ENCODE measurements at places on chromosomes 12 and 14.

DNA sequence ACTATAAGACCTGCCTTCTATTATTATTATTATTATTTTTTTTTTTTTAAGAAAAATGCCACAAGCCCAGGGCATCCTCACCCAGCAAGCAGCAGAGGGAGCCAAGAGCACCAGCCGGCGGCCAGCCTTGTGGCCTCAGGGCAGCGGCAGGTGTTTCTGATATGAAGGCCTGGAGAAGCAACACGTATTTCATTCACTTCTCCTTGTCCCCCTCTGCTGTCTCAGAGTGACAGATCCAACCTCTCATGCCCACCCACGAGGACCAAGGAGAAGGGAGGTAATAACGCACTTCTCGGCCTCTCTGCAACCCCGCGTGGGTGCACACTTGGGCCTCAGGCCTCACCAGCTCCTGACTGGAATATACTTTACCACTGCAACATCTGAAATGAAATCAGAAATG is 25.4 kb downstream of the CDC42BPB start:
- no peak for DNase-seq

GRCh38 chr12:53218551-53219291 is 11.7 kb upstream of the ITGB7 start:
- DNase-seq = no peak

DNA sequence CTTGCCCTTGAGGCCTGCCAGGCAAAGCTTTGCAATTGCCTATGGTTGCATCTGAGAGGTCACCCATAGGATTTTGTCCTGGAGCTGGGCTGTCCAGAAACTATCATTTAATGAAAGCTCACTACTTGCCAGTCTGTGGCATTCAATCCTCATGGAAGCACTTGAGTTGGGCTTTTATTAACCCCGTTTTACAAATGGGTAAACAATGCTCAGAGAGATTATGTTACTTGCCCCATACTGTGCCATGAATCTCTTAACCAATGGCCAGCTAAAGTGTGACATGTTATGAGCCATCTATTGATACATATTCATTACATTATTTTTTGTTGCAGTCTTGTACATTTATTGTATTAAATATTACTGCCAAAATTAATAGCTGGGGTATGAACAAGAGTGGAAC is 35.9 kb downstream of the PDZRN4 start:
- DNase-seq = no peak

- DNase-seq = no peak
Observed at GRCh38 chr14:52356025-52356424, 41.9 kb downstream of the PTGER2 start.

DNA sequence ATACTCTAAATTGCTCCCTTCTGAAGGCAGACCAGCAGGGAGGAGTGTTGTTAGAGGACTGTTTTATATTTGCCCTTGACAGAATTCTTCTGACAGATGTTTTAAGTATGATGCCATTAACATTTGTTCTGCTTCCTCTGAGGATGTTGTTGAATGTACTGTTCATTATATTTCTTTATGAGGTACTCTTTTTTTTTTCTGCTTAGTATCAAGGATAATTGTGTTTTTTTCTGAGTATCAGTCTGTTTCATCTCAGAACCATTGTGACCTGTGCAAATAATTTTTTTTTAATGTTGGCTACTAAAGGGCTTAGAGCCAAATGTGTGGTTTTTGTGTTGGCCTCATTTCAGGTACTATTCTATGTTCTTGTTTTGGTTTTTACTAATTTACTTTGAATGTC is 10.6 kb downstream of the METAP2 start:
- DNase-seq = no peak

DNA sequence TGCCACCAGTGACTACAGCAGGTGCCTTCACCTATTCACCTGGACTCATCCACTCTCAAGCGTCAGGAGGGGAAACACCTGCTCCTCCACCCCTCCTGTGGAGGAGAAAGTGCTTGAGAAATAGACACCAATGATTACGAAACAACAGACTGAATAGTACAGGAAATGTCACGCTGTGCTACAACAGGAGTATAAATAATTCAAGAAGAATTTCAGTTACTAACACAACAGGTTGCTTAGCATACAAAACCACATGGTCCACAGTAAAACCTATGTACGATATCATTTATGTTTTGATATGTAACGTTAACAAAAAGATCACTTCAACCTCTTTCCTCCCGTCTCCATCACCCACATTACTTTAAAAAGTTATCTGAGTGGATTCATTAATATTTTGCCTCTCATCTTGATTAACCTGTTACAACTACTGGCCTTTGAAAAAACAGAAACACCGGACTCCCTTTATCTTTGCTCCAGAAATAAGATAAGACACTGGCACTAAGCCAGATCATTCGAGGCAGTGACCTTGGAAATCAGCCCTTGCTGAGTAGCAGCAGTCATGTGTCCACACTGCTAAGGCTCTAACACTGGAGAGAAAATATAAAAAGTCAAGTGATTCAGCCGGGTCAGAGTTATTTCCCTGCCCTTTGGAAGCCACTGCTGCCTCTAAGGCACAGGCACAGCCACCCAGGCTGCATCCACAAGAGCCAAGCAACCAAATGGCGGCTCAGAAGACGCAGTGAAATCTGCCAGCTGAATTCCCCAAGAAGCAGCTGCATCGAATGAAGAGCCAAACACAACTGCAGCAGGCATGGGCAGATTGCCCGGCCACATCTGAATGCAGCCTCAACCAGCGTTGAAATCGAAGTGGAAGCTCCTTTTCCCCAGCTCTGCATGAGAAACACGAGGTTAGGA is 40.9 kb downstream of the NT5DC3 start:
- DNase-seq = no peak

DNA sequence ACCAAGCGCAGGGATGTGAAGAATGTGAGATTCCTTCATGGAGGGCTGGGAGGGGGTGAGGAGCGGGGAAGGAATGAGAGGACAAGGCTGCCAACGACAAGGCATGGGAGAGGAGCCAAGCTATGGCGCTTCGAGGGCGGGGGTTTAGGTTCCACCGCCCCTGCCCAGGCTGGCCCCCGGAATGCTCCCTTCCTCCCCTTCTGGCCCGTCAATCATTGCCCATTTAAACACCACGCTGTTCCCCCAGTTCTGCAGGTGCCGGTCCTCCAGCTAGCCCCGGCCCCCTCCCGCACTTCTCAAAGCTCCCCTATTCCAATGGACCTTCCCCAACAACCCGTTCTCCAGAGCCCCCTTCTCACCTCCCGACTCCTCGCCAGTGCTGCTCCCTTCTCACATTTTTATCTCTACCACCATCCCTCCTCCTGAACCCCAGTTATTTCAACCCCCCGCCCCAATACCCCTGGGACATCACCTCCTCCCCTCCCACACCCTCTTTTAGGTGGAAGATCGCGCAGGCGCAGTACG is 428 bp downstream of the RNF41 start:
- peak; percentile 6 for DNase-seq

GRCh38 chr14:48563489-48563888 is 888.1 kb upstream of the MDGA2 start:
- DNase-seq = no peak

- DNase-seq = no peak
Observed at GRCh38 chr14:88902850-88903249, 78.4 kb downstream of the TTC8 start.

DNA sequence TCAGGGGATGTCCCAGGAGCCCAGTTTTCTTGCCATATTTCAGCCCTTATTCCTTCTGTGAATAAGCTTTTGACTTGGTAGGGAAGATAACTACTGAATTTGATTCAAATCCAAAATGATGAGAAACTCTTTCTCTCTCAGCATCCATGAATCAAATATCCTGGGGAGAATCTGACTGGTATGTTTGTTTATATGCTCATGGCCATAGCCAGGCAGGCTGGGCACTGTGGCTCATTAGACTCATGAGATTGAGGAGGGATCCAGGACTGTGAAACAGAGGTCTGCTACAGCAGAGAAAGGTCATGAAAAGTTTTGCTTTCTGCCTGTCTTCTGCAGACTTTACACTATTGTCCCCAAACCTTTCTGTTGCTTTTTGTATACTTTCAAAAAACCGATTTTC is 346.4 kb upstream of the ATP2B1 start:
- DNase-seq = no peak

DNA sequence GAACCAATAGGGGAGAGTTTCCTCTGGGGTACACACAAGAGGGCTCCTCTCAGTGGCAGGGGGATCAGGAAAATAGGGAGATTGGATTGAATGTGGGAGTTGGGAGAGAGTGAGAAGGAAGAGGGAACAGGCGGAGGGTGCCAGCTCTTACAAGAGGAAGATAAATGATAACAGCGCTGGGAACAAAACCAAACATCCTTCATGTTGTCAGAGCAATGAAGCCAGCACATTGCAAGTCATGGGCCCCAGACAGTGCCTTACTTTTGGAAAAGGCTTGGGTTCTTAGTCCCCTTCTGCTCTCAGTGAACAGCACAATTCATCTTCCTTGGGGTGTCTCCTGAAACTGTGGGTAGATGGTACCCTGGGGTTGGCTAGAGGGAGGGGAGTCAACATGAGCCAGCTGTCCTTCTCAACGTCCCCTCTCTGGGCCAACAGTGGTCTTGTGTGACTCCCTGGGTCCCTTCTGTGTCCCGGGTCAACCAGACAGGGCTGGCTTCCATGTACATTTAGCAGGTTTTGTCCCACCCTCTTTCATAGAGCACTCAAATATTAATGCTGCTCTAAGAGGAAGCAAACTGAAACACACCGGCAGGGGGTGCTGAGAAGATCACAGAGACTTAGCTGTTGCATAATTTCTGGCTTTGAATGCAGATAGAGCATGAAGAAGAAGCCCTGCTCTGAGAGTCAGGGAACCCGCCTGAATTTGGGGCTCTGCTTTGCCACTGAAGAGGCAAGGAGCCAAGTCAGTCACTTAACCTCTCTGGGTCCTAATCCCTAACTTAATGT is 138.5 kb downstream of the ESRRB start:
- DNase-seq = no peak

DNA sequence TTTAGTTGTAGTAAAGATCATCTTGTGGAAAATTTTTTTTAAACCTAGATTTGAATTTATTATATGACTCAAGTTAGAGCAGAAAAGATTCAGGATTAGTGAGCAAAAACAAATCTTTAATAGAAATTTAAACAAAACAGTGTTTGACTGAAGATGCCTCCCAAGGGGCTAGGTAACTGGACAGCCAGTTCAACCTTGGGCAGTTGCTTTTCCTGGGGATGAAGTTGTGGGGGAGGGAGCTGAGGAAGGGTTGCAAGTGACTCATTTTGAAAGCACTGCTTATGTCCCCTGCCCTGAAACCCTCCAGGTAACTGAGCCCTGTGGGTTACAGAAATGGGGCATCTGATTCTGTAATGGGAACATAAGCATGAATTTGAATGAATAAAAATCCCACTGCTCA is 13.1 kb downstream of the CFAP54 start:
- no peak for DNase-seq

GRCh38 chr14:64951724-64952123 is 9.2 kb upstream of the GPX2 start:
- DNase-seq = no peak

- DNase-seq = no peak
Observed at GRCh38 chr14:65718629-65719028, 306.1 kb downstream of the FUT8 start.

- no peak for DNase-seq
Observed at GRCh38 chr14:23545740-23546365, 5.7 kb downstream of the ZFHX2 start.

GRCh38 chr12:121800694-121801594 is 2.9 kb upstream of the SETD1B start:
- peak; percentile 64 for DNase-seq

GRCh38 chr14:93132472-93133065 is 16.8 kb upstream of the ITPK1 start:
- no peak for DNase-seq

DNA sequence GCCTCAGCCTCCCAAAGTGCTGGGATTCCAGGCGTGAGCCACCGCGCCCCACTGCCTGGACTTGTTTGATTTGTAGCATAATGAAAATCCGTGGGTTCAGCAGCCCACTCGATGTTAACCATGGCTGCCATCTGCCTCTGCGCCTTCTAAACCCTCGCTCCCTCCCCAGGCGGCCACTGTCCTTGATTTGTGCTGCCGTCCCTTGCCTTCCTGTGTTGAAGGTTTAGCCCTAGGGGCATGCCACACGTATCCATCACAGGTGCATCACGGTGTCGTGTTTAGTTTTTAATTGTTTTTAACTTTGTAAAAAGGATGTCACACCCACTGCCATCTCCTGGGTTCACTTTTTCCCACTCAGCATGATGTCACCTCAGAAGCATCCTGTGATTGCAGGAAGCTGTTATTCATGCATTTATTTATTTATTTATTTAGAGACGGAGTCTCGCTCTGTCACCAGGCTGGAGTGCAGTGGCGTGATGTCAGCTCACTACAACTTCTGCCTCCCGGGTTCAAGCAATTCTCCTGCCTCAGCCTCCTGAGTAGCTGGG is 24.5 kb upstream of the ULK1 start:
- DNase-seq = no peak

DNA sequence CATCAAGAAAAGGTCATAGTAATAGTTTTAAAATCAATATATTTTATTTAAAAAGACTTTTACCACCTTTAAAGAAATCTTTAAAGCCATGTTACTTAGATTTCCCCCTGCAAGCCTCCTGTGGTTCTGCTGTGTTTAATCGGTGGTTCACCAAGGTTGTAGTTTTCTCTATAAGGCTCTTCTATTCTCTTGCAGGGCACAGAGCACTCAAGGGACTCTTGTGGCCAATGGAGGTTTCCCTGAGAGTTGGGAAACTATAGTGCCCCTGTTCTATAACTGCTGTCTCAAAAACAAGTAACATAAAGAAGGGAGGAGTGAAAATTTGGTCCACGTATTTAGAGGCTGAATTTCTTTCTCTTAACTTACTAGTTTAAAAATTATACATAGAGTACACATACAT is 25.0 kb downstream of the DACT1 start:
- no peak for DNase-seq

DNA sequence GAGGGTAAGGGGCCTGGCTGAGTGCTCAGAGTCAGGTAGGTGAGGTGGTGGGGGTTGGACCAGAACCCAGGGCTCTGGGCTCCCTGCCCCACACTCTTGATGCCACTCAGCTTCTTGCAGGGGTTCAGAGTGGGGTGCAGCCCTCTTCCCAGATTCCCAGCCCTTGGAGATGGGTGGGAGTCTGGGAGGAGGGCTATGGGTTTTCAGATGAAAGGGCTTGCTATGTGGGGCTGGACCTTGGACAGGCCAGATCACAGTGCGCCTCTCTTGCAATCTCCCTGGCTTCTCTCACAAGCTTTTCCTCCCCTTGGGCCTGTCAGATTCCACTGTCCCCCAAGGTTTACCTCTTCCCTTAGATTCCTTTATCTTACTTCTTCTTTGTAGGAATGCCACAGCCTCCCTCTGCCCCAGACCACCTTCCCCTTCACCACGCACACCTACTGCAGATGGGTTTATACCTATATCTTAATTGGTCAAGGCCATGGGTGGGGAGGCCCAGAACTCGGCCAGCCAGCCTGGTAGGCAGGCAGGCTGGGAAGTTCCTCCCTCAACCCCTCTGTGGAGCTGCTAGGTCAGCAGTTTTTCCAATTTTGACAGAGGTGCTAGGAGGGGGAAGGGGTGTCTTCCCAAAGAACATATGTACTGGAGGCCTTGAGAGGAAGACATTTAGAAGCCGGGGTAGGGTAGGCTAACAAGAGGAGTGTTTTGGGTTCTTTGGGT is 1.4 kb downstream of the NYNRIN start:
- DNase-seq = no peak

- DNase-seq = no peak
Observed at GRCh38 chr14:65103150-65103760, 938 bp upstream of the MAX start.

GRCh38 chr14:54737132-54737711 is 165.4 kb downstream of the GCH1 start:
- peak; percentile 12 for DNase-seq
